ENCODE measurements at places on chromosomes 11 and 22. TPM values are rescaled to one million over a fixed set of nuclear protein-coding genes. Genes with fewer than 3 reads are reported as not detected.
A peak's percentile ranks its signal among the peaks of the same experiment; 100 is the strongest.

DNA sequence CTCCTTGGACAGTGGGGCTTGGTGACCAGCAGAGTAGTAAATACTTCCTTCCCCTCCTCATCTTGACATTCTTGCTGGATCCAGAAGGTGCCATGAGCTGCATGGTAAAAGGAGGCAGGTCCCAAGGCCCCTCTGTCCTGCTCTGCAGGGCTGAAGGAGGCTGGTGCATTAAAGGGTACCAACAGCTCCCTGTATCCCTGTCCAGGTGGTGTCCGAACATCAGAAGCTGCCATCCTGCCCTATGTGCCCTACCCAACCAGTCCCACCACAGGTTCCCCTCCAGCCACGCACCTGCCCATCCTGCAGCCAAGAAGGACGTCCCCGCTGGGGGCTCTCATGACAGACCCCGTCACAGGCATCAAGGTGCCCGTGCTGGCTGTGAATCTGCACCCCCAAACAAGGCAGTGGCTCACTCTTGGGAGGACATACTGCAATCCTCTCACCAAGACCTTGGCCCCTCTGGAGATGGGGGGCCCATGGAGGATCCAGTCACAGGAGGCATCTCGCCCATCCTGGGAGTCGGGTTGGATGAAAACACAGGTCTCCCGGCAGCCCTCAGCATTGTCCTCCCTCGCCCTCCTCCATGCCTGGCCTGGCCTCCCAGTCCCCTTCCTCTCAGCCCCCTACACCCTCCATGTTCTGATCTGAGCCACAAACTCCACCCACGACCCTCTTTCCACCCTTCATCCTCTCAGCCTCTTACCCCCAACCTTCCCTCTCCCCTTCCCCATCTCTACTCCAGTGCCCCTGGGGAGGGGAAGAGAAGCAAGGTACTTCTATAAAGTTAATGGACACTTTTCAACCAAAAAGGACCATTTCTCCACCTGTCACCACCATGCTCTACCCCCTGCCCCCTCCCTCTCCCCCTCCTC lies 55.1 kb downstream of the BTG4 start:
- DNase-seq: no peak

- no peak for DNase-seq
These were observed 185.0 kb downstream of the ADAMTS15 start for GRCh38 chr11:130633466-130633865.

- DNase-seq: no peak
These were observed 77.1 kb downstream of the SCUBE1 start for GRCh38 chr22:43266076-43266475.

- no peak for DNase-seq
These were observed 358.3 kb downstream of the NXPE2 start for GRCh38 chr11:115036406-115037180.

DNA sequence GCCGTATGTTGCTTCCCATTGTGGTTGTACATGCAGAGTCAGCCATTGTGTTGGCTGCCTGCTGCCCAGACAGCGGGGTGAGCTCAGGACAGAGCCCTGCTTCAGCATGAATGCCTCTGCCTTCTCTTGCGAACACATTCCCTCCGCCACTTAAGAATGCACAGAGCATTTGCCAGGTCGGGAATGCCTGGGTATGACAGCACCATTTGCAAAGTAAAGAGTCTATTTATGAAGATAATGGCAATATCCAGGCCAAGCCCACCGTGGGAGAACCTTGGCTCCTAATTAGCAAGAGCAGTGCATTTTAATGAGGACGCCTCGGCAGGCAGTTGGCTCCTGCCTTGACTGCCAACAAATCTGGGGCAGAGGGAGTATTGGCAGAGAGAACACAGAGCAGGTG lies 62.5 kb upstream of the SORL1 start:
- DNase-seq: peak; percentile 55

DNA sequence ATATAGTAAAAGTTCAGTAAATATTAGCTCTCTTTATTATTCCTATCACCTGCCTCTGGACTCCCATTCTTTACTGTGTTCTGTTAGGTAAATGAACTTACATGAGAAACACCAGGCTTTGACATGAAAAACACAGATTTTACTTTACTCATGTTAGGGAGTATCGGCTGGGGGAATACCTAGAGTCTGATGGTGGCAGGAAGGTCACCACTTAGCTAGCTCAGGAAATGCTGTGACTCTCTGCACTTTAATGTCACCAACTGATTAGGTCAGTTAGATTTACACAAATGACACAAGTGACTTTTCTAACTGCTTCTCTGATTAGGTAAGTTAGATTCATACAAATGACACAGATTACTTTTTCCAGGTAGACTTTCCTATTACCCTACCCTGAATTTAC lies 225.1 kb downstream of the SWAP70 start:
- no peak for DNase-seq

- DNase-seq: peak; percentile 71
These were observed 206.4 kb downstream of the DBX1 start for GRCh38 chr11:19953909-19954308.

DNA sequence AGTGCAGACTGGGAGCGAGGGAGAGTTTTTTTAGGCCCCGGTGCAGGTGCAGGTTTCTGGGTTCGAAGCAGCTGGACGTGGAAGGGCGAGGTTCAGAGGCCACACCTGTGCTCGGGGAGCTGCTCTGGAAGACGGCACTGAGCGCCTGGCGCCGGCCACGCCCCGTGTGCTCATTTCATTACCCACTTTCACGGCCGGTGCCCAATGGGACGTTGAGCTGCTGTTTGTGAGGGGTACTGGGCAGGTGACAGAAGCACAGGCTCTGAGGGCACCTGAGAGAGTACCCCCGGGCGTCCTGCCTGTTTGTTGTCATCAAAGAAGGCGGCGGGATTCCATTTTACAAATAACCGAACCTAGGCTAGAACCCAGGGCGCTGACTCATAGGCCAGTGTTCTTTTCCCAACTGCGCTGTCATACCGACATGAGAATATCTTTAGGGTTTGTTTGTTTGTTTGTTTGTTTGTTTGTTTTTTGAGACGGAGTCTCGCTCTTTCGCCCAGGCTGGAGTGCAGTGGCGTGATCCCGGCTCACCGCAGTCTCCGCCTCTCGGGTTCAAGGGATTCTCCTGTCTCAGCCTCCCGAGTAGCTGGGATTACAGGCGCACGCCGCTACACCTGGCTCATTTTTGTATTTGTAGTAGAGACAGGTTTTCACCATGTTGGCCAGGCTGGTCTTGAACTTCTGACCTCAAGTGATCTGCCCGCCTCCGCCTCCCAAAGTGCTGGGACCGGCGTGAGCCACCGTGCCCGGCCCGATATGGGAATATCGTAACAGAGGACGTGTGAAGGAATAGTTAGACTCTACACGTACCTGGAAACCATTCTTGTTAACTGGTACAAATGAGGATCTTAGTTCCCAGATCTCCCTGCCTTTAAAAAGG lies 16.6 kb upstream of the SPTBN2 start:
- peak; percentile 53 for DNase-seq

DNA sequence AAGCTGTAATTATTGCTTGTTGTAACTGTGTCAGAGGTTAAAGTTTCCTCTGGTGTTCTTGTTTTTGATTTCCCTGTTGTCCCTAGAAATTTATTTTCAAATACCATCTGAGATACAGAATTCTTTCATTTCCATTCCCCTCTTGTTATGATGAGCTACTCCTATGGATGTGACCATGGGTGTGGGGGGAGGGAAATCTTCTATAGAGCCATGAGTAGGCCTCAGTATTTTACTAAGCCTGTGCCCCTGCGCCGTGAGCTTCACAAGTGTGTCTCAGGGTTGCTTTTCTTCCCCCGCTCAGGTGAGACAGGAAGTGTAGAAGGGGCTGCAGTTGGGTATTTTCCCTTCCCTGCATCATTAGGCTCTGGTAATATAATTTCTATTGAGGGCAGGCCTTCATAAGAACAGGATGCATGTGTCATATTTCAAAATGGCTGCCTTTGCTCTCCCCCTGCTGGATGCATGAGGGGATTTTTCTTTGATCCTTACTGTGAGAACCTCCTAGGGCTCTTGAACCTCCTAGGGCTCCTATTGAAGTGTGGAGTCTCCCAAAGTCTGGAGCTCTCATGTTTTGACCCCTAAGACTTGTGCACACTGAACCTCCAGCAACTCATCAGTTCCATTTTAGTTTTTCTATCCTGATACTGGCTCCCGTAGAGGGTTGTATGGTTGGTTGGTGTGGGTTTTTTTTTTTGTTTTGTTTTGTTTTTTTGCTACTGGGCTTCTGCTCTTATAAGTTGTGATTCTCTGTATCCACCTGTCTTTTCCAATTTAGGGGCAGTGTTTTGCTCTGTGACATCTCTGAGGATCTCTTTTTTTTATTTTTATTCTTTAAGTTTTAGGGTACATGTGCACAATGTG lies 658.2 kb downstream of the NTM start:
- peak; percentile 72 for DNase-seq

DNA sequence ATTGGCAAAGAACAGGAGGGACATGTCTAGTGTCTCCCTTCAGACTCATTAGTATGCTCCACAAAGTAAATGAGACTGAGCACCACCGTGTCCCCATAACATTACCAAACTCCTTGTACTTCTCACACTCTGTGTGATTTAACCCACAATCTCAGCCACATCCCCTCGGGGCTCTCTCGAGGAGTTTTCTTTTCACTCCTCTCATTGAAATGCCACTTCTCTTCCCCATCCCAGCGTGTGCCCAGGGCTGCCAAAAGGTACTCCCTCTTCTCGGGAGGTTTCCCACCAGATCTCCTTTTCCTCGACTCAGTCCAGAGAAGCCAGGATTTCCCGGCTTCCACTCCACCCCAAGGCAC lies 1.1 kb downstream of the RBFOX2 start:
- no peak for DNase-seq

DNA sequence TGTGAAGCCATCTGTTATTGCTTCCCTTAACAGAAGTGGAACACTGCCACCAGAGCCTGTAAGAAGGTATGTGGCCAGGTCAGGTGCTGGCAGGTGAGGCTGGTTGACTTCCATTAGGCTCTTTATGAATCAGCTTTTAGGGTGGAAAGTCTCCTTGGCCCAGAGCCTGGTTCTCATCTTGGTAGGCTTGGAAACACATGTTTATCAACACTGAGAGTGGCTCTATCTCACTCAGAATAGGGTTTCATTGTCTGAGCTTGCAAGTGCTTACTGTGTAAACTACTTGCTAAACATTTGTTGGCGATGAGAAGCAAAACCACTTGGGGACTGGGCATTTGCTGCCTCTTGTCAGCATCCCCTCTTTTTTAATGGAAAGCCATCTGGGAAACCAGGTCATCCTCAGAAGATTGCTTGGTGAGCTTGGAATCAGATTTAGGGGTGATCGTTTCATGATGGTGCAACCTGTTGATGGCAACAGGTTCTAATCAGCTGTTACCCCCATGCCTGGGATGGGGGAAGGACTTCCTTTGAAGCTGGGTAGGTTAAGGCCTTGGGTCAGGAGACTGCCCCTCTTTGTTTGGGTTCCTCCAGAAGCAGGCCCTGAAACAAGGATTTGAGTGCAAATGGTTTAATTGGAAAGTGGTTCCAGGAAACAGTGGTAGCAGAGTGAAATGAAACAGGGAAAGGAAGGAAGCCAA lies 75.0 kb upstream of the AMPD3 start:
- no peak for DNase-seq

- no peak for DNase-seq
These were observed 38.5 kb downstream of the RIBC2 start for GRCh38 chr22:45451972-45452371.

DNA sequence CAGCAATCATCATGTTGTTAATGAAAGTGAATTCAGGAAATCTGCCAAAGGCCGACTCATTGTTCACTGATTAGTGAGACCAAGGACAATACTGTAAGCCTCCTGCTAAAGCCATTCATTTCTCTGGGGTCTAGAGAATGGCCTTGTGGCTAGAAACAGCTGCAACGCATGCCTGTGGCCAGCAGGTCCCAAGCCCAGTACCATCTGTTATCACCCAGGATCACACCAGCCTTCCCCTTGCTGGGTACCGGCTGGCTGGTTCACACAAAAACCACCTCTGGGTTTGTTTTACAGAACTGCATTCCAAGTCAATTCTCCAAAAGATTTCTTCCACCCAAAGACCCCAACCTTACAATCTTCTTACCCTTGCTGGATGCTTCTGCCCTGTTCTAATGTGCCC lies 1.1 kb downstream of the PLAAT5 start:
- peak; percentile 74 for DNase-seq

- DNase-seq: no peak
These were observed 332.4 kb upstream of the ARHGAP42 start for GRCh38 chr11:100354736-100355135.

DNA sequence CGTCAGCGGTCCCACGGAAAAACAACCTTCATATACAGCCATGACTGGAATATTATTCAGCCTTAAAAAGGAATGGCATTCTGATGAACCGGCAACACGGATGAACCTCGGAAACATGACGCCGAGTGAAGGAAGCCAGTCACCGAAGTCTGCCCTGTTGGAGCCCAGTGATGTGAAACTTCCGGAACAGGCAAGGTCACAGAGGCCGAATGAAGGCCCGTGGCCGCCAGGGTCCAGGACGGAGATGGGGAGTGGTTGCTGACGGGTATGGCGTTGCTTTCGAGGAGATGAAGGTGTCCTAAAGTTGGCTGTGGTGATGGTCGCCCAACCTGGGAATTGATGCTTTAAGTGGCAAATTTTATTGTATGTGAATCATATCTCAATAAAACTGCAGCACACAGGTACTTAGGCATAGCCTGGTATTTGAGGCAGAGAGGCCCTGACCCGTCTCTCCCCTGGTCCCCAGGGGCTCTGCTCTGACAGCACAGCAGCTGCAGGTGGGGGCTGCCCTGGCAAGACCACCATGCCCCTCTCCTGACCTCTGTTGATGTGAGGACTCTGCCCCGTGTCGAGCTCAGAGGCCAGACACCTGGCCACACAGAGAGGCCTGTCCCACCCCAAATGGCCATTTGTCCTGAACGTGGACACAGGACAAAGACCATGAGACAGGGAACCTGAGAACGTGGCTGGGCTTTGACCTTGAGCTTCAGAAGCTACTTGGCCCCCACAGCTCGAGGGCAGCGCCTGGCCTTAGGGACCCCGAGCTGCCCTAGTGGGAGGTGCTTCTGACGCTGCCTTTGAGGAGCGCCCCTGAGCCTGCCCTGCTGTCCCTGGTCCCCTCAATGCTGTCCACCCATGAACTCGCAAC lies 1090.8 kb downstream of the BRD1 start:
- no peak for DNase-seq

GRCh38 chr11:123374622-123374968 lies 55.5 kb upstream of the GRAMD1B start:
- DNase-seq: no peak

DNA sequence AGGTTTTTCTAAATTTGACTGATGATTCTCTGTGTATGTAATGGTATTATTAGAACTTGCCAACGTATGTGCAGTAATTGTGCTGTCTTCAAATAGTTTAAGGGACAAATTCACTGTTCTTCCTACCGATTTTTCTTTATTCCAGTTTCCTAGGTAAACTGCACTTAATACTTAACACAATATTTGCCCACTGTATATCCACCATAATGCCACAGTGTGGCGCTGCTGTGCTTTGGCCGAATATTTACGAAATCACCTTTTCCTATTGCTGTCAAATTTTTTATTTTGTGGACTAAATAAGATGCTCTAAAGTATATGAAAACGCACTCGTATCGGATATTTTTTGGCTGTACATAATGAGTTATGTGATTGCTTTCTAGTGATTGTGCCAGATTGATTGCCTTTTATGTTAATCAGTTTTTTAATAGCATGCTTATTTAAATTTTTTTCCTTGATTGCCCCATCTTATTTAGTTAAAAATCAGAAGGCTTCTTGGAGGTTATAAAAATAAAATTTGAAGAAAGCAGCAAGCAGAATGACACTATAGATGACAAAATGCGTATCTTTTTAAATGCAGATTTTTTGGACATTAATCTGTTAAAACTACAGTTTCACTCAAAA lies 10.5 kb downstream of the AASDHPPT start:
- peak; percentile 63 for DNase-seq

POU2AF2 gene
- total RNA-seq: not detected

JHY gene
- 0.94 TPM for total RNA-seq

DLG2 gene
- total RNA-seq: 19.8 TPM

RASGRP2 gene
- 34.4 TPM for total RNA-seq

LARGE2 gene
- 107 TPM for total RNA-seq

TEAD1 gene
- 103 TPM for total RNA-seq

MYRF gene
- total RNA-seq: 5.5 TPM

KCNQ1 gene
- 1.2 TPM for total RNA-seq

Data from GM23338 (cell line).